OCI-LY7 (cell line): ENCODE measurements at places on chromosomes 12 and 14. TPM values are rescaled to one million over a fixed set of nuclear protein-coding genes. Genes with fewer than 3 reads are reported as not detected.

- no peak for DNase-seq
Observed at GRCh38 chr12:131530041-131530332, 180.9 kb upstream of the SFSWAP start.

- no peak for DNase-seq
Observed at GRCh38 chr14:99745307-99745951, 47.8 kb upstream of the EML1 start.

- DNase-seq, result no peak
Observed at GRCh38 chr14:46322730-46323403, 328.7 kb downstream of the RPL10L start.

Gene SMOC1
- not detected in 2 replicates for total RNA-seq

Gene PHLDA1
- total RNA-seq, result 2.1 and 2.3 TPM in 2 replicates
